ENCODE measurements at places on chromosomes 4 and X.

- DNase-seq: no peak
Measured at GRCh38 chr4:105619188-105619931, 66.9 kb downstream of the ARHGEF38 start.

GRCh38 chr4:14644580-14645282 lies 357.6 kb upstream of the CPEB2 start:
- DNase-seq: no peak

GRCh38 chr4:20356565-20356964 lies 104.9 kb downstream of the SLIT2 start:
- DNase-seq: no peak

- DNase-seq: no peak
Measured at GRCh38 chrX:39982948-39983347, 114.8 kb downstream of the BCOR start.

DNA sequence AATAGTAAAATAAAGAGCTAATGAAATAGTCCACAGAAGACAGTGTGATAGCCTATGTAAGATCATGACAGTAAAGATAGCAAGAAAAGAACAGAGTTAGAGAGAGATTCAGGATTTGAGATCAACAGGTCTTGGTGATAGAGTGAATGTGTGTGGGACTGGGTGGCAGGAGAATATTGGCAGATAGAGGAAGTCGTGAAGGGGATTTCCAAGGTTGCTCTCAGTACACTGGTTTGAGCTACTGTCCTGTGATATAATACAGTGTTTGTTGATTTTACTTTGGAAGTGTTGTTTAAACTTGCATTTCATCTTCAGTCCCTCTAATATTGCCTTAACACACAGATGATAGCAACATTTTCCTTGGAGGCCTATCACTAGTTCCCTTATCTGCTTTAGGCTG lies 44.1 kb downstream of the DTHD1 start:
- DNase-seq: no peak

DNA sequence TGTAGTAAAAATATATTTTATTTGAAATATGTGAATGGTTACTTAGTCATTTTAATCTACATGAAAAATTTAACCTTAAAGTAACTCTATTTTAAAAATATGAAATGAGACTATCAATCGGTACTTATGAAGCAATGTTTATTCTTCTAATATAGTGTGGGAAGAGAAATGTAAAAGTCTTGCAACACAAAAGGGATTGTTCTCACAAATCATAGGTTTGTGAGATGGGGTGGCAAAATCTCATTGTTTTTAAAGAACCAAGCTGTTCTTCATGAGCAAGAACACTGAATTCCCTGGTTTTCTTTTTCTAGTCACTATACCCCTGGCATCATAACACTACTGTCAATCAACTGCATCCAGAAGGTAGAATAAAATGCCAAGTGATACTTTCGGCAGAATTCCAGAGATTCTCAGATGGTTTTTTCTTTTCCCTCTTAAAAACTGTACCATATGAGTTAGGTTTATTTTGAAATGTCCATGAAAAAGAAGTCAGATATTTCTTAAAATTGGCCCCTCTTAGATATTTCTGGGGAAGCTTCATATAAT lies 52.2 kb downstream of the SNCA start:
- DNase-seq: no peak

DNA sequence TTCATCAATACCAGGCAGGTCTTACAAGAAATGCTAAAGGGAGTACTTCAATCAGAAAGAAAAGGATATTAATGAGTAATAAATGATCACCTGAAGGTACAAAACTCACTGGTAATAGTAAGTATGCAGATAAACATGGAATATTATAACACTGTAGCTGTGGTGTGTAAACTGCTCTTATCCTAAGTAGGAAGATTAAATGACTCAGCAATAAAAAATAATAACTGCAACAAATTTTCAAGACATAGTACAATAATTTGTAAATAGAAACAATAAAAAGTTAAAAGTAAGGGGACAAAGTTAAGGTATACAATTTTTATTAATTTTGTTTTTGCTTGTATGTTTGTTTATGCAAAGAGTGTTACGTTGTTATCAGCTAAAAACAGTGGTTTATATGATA lies 43.7 kb upstream of the DACH2 start:
- DNase-seq: no peak

GRCh38 chrX:131365766-131366165 lies 76.7 kb upstream of the IGSF1 start:
- DNase-seq: no peak

DNA sequence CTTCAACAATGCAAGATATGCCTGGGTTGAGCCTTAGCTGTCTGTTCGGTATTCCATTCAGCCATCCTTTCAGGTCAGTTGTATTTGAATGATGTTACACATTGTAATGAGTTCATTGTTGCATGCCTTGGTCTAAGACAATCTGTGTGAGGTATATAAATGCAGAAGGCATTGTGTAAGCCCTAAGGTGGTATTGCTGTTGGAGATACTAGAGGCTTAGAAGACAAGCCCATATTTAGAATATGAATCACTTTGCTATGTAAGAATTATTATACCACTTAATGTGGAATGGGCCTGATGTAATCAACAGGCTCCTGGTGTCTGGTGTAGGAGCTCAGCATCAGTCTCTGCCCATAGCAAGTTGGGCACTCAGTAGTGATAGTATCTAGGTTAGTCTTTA lies 473.4 kb upstream of the GNPDA2 start:
- DNase-seq: no peak

GRCh38 chrX:40168480-40169011 lies 70.8 kb upstream of the BCOR start:
- DNase-seq: no peak

- peak; percentile 1 for DNase-seq
Measured at GRCh38 chr4:2258091-2259035, 3.5 kb downstream of the MXD4 start.

DNA sequence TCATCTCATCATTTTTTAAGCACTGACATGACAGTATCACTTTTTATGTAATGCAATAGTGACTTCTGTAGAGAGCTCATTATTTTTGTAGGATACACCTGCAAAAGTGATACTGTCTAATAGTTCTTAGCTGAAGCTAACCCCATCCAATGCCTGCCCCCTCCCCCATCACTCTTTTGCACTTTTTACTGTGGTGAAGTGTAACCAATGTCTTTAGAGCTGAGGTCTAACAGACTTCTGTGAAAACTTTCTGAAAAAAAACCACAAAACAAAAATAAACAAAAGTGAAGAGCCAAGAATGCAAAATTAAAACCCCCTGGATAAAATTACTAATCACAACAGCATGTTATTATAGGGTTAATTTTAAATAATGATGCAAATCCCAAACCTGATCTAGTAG lies 301.1 kb downstream of the ANK2 start:
- no peak for DNase-seq

DNA sequence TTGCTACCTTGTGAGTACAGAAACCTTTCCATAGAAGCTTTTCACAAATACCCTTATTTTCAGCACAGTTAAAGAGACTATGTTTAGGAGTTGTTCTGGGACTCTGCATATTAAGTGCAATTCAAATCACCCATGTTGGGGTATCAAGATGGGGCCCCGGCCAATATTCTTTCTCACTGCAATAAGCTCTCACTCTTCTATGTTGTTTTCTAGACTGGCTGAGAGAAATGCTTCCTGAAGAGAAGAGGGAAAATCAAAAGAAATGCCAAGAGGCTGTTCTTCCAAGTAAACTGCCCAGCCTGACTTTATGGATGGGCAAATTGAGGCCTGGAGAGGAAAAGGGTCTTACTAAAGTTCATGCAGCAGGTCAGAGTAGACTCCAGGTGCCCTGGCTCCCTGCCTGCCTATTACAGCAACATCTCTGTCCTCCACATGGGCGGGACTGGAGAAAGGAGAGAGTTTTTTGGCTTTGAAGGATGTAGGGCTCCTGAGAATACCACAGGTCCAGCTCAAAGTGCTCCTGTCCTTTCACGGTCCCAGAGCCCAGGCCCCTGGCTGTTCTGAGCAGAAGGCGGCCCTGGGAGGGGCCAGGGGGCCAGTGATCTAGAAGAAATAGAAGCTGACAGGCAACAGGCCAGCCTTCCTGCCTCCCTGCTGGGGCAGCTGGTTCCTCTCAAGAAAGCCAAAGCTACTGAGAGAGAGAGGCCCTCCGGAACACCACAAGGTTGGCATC lies 745 bp upstream of the IQSEC2 start:
- DNase-seq: no peak

GRCh38 chrX:24391843-24392242 lies 31.4 kb downstream of the SUPT20HL1 start:
- DNase-seq: no peak

DNA sequence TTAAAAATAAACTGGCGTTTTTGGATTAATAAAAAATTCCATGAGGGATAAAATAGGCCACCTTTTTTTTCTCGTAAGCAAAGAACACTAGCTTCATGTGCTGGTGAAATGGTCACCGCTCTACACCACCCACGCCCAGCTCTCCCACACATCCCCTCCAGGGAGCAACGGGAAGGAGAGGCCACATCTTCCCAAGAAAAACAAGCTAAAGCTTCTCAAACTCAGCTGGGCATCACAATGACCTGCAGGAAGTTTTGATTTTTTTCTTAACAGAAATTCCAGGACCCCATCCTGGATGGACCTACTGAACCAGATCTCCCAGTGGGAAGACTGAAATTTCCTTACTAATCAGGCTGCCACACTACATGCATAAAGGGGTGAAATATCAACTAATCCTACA lies 9.8 kb downstream of the TSPAN5 start:
- DNase-seq: no peak

DNA sequence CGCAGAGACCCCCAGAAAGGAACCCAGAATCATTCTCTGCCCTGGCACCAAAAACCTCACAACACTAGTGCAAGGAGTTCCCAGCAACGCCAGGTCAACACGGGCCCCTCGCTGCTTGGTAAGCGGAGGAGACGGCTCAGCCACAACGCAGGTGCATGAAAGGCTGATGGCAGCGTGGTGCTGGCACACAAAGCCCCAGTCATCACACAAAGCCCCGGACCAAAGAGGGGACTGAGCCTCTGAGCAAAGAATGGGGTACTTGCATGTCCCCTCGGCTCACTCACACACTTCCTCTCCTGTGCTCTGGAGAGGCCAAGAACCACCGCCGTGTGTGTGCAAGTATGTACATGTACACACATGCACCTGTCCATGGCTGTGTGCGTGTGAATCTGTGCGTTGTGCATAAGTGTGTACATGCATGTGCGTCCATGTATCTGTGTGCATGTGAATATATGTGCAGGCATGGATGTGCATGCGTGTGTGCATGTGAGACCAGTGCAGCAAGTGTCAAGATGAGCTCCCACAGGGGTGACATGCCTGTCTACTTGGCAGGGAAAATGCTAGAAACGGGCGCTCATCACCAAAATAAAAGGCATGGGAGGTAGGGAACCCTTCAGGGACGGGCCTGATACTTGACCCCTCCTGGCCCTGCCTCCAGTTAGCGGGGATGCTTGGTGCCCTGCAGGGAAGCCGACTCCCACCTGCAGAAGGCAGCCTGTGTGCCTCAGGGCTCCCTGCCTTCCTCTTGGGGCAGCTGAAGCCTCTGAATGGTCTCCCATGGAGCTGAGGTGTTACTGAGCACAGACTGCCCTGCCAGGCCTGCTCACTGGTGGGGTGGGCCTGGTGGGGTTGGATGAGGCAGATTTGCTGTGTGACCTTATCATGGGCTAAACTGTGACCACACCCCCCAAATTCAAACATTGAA lies 60.4 kb downstream of the ZFYVE28 start:
- DNase-seq: no peak

DNA sequence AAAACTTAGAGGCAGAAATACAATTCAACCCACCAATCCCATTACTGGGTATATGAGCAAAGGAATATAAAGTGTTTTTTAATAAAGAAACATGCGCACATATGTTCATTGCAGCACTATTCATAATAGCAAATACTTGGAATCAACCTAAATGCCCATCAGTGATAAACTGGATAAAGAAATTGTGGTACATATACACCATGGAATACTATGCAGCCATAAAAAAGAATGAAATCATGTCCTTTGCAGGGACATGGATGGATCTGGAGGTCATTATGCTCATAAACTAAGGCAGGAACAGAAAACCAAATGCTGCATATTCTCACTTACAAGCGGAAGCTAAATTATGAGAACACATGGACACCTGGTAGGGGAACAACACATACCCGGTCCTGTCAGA lies 807.7 kb upstream of the INTU start:
- DNase-seq: no peak

DNA sequence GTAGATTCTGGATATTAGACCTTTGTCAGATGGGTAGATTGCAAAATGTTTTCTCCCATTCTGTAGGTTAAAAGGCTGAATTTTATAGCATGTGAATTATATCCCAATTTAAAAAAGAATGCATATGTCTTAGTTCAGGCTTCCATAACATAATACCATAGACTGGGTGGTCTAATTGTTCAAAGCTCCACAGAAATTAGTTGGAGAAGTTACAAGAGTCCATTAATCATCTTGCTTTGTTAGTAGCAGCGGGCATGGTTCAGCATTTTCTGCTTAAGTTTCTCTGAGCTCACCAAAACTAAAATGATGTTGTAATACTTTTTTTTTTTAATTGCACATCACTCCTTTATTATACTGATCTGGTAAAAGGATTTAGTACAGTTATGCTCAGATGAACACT lies 1.8 kb downstream of the PGAM4 start:
- DNase-seq: no peak

- no peak for DNase-seq
Measured at GRCh38 chr4:2292646-2293108, 30.8 kb upstream of the MXD4 start.

- no peak for DNase-seq
Measured at GRCh38 chr4:3299976-3300671, 7.3 kb downstream of the RGS12 start.

GRCh38 chr4:119657111-119657611 lies 28.6 kb upstream of the PDE5A start:
- DNase-seq: no peak

- no peak for DNase-seq
Measured at GRCh38 chr4:7416745-7417432, 17.8 kb downstream of the PSAPL1 start.
